ENCODE measurements at places on chromosomes 4 and X. TPM values are rescaled to one million over a fixed set of nuclear protein-coding genes. Genes with fewer than 3 reads are reported as not detected.

GRCh38 chrX:65871671-65872311 is 168.1 kb downstream of the VSIG4 start:
- no peaks in the 10 kb centered on the region for H3K27me3 ChIP-seq
- H3K36me3 ChIP-seq, result no peaks in the 10 kb centered on the region
- no peak overlapping the region for H3K27ac ChIP-seq
- no peaks in the 10 kb centered on the region for H3K4me1 ChIP-seq

DNA sequence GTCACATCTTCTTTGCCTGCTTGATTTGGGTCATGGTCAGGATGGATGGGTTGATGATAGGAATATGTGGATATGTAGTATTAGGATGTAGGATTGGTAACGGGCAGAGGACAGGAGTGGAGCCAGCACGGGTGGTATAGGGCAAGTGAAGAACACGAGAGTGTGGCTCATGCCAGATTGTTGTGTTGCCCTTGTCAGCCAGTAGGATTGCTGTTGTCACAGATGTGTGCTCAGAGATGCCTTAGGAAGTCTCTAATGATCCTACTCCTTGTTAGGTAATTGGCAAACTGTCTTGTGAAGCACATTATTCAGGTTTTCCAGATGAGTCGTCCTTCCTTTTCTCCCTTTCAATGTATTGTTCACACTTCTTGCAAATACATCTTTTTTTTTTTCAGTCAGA is 5.5 kb downstream of the ATP10D start:
- H3K4me3 ChIP-seq, result no peak overlapping the region
- no peaks in the 10 kb centered on the region for H3K27me3 ChIP-seq
- peaks cover 64% of the 10 kb centered on the region for H3K4me1 ChIP-seq
- peaks cover 4% of the 10 kb centered on the region for H3K36me3 ChIP-seq
- DNase-seq, result no peak

The TFE3 gene
- total RNA-seq, result 19.2 TPM

DNA sequence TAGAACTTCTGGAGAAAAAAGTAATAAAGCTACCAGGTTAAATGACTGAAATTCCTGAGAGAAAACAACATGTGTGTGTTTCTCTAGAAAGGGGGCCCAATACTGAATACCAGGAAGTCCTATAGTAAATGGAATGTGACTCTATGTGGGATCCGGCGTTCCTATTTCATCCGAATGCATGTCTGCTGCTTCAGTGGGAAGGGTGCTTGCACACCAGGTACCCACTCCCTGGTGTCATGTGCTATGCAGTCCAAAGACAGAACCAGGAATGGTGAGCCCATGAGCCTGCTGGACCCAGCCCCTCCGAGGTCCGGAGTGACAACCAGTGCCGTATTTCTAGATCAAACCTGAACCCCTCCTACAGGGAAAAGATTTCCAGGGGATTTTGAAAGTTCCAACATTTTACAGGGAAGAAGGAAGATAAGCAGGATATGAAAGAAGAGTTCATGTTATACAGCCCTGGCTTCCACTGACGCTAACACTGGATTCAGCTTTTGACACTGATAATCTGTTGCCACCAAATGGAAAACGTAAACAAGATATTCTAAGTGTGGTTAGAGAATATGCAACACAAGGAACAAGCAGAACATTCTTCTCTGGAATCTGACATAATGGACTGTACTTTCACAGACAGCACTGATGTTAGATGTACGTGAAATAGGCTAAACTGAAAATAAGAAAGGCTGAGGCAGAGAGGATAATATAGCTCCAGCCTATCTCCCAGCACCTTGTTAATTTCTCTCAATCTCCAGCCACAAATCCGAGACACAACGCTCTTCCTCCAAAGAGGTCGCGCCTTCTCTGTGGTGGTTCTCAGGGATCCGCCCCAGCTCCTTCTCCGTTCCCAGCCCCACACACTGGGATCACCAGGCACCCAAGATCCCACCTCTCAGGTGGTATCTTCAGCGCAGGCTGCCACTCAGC is 725 bp upstream of the CXCL1 start:
- peak overlapping the region; percentile 74 for H3K27ac ChIP-seq
- H3K4me3 ChIP-seq, result peak overlapping the region; percentile 75
- peaks cover 24% of the 10 kb centered on the region for H3K27me3 ChIP-seq
- no peak for DNase-seq
- H3K36me3 ChIP-seq, result no peaks in the 10 kb centered on the region

The PPP1R3F gene
- total RNA-seq, result 25.3 TPM

The PPP2R2C gene
- total RNA-seq, result 9.7 TPM

The PGRMC1 gene
- total RNA-seq, result 16.1 TPM

DNA sequence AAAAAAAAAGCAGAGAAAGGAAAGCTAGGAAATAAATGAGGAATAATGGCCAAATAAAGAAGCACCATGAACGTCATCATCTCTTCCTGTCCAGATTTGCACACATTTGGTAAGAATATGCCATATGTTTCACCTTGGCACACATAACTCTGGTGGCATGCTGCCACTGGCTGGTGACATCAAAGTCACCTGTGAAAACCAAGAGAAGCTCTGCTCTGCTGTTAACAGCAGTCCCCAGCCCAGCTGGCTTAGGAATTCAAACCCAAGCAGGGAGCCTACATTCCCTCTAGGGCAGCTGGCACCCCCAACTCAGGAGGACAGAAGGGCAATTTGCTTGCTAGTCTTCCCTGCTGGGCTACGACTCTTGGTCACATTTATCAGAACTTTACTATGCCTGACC is 77.6 kb downstream of the RASL11B start:
- H3K27me3 ChIP-seq, result no peaks in the 10 kb centered on the region
- DNase-seq, result no peak
- H3K4me1 ChIP-seq, result peaks cover 37% of the 10 kb centered on the region
- H3K36me3 ChIP-seq, result no peaks in the 10 kb centered on the region
- no peak overlapping the region for H3K4me3 ChIP-seq
- H3K27ac ChIP-seq, result no peak overlapping the region

GRCh38 chrX:138885886-138886285 is 174.4 kb upstream of the FGF13 start:
- H3K36me3 ChIP-seq, result no peaks in the 10 kb centered on the region
- no peak for DNase-seq
- H3K27ac ChIP-seq, result no peak overlapping the region
- H3K4me1 ChIP-seq, result no peaks in the 10 kb centered on the region

The F8A2 gene
- not detected for total RNA-seq

GRCh38 chrX:40474645-40475044 is 106.1 kb upstream of the ATP6AP2 start:
- no peak overlapping the region for H3K4me3 ChIP-seq
- no peaks in the 10 kb centered on the region for H3K36me3 ChIP-seq
- H3K4me1 ChIP-seq, result peaks cover 8% of the 10 kb centered on the region
- no peak overlapping the region for H3K27ac ChIP-seq
- no peaks in the 10 kb centered on the region for H3K27me3 ChIP-seq
- DNase-seq, result no peak

- H3K27me3 ChIP-seq, result no peaks in the 10 kb centered on the region
- H3K27ac ChIP-seq, result peak overlapping the region; percentile 47
- H3K4me3 ChIP-seq, result no peak overlapping the region
- DNase-seq, result no peak
- peaks cover 48% of the 10 kb centered on the region for H3K4me1 ChIP-seq
Measured at GRCh38 chr4:147761218-147761883, 29.5 kb downstream of the ARHGAP10 start.

DNA sequence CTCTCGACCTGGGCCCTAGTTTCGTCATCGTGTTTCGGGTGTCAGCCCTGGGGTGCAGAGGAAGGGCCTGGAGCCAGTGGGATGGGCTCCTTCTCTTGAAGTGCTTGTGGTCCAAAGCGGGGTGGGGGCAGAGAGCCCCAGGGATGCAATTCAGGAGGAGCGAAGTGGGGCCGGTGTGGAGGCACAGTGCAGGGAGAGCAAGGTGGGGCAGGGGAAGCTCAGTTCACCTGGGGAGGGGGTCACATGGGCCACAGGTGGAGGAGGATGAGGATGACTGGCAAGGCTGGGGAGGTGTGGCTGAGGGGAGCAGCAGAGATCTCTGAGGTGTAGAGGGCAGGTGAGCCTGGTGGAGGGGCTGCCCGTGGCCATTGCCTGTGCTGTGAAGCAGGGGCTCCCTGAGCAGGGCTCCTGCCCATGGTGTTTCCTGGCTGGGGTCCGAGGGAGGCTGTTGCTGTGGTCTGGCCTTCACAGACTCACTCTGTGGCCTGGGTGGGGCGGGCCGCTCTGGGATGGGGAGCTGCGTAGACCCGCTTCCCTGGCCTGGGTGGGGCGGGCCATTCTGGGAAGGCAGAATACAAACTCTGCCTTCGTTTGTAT is 6.9 kb downstream of the SORCS2 start:
- H3K27me3 ChIP-seq, result peaks cover 27% of the 10 kb centered on the region
- no peak for DNase-seq
- H3K4me3 ChIP-seq, result no peak overlapping the region
- H3K27ac ChIP-seq, result no peak overlapping the region
- no peaks in the 10 kb centered on the region for H3K36me3 ChIP-seq
- peaks cover 10% of the 10 kb centered on the region for H3K4me1 ChIP-seq

- H3K27me3 ChIP-seq, result no peaks in the 10 kb centered on the region
- H3K36me3 ChIP-seq, result no peaks in the 10 kb centered on the region
- H3K27ac ChIP-seq, result peak overlapping the region; percentile 99
- H3K4me1 ChIP-seq, result peaks cover 61% of the 10 kb centered on the region
Measured at GRCh38 chr4:158670975-158671664, 567 bp downstream of the C4orf46 start.

GRCh38 chrX:85573801-85574200 is 194.3 kb upstream of the POF1B start:
- H3K4me3 ChIP-seq, result no peak overlapping the region
- DNase-seq, result no peak
- no peaks in the 10 kb centered on the region for H3K27me3 ChIP-seq
- H3K36me3 ChIP-seq, result no peaks in the 10 kb centered on the region

The USP26 gene
- total RNA-seq, result not detected

DNA sequence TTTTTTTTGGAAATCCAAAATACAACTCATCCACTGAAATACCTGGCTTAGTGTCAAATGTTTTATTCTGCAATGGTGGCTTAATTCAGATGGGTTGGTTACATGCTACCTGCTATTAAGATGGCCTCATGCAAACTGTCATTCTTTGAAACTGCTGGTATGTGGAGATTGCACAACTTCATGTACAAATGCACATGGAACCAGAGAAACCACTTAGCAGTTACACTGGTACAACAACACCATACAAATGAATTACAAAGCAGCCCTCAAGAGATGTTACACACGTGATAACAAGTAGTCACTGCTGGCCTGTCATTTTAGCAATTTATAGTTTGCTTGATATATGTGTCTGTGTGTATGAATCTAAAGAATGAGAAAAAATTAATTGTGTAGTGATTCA is 84.6 kb upstream of the STS start:
- no peak overlapping the region for H3K27ac ChIP-seq
- DNase-seq, result no peak
- no peaks in the 10 kb centered on the region for H3K36me3 ChIP-seq
- H3K27me3 ChIP-seq, result no peaks in the 10 kb centered on the region
- no peaks in the 10 kb centered on the region for H3K4me1 ChIP-seq
- H3K4me3 ChIP-seq, result no peak overlapping the region

DNA sequence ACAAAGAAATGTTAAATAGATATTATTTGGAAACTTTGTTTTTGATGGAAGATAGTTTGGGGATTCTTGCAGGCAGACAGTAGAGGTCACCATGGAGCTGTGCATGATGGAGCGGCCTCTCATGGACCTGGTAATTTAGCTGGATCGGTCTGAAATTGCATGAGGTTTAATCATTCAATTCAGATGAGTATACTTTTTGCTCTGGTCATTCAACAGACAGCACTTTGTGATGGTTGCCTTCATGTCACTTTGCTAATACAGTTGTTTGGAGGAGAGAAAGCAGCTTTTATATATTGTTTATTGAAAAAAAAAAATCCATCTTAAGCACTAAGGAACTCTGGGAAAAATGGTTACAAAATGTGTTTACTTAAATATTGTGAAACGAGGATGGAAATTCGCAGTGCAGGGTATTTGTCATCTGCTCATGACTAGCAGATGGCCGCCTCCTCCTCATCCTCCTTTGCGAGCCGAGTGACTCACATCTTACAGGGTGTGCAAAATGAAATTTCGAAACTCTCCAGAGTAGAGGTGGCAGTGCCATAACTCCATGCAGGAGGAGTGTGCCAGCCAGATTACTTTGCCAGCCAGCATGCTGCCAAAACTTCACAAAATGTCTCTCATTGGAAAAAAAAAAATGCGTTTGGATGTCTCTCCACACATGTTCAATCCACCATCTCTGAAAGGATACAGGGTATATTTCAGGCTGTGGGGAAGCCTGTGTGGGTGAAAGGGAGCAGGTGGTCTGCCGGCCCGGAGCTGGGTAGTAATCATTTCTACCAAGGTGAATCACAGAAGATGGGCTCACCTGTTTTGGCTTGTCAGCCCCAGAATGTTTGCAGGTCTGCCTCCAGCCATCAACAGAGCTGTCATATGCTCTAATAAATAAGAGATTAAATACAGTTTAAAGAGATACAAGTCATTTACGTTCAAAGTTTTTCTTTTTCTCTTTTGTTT is 314.9 kb upstream of the DIPK2B start:
- H3K27me3 ChIP-seq, result no peaks in the 10 kb centered on the region
- no peak for DNase-seq
- H3K4me1 ChIP-seq, result no peaks in the 10 kb centered on the region
- H3K36me3 ChIP-seq, result no peaks in the 10 kb centered on the region
- no peak overlapping the region for H3K4me3 ChIP-seq
- H3K27ac ChIP-seq, result no peak overlapping the region

DNA sequence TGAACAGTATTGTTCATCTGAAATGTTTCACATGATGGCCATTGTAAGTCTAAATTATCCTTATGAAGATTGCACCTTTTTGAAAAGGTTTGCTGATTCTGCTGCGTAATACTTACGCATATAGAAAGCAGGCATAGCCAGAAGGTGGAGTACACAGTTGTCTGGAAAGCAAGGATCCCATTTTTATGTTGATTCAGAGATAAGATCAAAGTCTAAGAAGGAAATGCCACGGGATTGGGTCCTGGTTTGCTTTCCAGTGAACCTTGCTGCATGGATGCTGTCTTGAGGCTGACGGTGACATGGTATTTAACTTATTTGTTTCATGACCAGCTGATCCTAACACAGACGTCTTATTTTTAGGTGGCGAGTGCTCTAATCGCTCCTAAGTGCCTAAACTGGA is 15.5 kb downstream of the MAGEA9B start:
- DNase-seq, result no peak

DNA sequence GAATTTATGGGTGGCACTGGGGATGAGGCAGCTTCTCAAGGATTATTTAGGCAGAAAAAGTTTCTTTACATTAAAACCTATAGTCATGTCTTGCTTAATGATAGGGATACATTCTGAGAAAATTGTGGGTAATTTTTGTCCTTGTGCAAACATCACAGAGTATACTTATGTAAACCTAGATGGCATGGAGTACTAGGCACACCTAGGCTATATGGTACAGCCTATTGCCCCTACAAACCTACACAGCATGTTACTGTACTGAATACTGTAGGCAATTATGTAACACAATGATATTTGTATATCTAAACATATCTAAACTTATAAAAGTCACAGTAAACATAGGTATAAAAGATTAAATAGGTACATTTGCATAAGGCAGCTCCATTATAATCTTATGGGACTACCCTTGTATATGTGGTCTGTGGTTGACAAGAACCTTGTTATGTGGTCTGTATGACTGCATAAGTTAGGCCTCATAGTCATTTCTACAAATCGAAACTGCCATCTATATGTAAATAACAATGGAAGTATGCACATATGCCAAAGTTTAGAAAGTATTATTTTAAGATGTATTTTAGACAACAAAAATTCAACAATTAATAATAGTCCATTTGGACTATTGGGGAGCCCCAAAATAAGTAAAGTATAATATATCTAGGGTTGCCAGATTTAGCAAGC is 87.3 kb downstream of the CFAP299 start:
- H3K27me3 ChIP-seq, result no peaks in the 10 kb centered on the region
- no peak overlapping the region for H3K27ac ChIP-seq
- no peaks in the 10 kb centered on the region for H3K36me3 ChIP-seq
- DNase-seq, result no peak
- H3K4me3 ChIP-seq, result no peak overlapping the region
